ENCODE measurements at places on chromosomes 12 and 14.

DNA sequence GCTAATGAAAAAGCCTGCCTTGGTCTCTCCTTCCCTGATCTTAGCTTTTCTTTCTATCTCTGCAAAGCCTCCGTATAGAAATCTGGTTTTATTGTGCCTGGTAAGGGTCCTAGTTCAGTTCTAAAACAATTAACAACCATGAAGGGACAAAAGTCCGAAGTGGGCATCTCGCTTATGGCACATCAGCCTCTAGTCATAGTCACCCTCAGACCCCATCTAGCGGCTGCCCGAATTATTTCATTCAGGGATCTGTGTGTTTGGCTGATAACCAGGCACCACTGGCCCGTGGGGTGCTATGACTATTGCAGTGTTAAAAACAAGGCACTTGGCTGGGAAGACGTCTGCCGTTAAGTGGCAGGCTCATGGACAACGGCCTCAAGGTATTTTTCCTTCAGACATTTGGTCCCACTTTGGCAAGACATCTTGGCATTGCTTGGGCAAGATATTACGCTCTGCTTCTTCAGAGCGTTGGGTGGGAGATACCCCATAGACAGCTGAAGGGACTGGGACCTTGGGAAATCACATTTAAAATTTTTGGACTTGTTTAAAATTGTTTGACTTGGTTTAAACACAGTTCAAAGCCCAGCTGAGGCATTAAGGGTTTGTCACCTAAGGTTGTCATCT is 87.1 kb downstream of the SINHCAF start:
- DNase-seq = peak; percentile 73

- no peak for DNase-seq
Observed at GRCh38 chr12:114684870-114685273, 897 bp upstream of the TBX3 start.

DNA sequence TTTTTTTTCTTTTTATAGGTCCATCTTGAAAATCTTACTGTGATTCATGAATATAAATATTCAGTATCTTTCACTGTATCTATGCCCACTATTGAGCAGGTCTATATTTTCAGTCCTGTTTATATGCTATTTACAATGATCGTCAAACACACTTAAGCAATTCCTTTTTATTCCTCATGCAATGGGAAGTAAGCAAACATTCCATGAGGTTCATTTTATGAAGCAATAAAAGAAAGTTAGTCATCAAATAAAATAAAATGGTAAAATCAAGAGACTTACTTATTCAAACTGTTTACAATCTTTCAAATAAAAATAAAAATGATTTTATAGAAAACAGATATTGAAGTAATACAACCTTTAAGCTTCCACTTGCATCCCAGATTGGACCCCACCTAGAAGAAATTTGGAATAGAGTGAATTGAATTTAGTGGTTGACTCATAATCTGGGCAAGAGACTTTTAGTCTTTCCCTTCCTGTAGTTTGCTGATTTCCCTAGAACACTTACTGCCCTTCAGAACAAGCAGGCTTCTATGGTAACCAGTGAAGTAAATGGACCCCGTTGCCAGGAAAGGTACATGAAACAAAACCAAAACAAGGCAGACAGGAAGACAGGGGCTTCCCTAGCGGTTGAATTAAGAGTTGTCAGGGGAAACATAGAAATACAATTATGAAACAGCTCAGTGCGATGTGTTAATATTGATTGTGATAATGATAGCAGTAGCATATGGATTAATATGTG is 241.0 kb upstream of the ATP2B1 start:
- peak; percentile 60 for DNase-seq

GRCh38 chr12:11085419-11085818 is 6.7 kb downstream of the TAS2R43 start:
- peak; percentile 3 for DNase-seq

DNA sequence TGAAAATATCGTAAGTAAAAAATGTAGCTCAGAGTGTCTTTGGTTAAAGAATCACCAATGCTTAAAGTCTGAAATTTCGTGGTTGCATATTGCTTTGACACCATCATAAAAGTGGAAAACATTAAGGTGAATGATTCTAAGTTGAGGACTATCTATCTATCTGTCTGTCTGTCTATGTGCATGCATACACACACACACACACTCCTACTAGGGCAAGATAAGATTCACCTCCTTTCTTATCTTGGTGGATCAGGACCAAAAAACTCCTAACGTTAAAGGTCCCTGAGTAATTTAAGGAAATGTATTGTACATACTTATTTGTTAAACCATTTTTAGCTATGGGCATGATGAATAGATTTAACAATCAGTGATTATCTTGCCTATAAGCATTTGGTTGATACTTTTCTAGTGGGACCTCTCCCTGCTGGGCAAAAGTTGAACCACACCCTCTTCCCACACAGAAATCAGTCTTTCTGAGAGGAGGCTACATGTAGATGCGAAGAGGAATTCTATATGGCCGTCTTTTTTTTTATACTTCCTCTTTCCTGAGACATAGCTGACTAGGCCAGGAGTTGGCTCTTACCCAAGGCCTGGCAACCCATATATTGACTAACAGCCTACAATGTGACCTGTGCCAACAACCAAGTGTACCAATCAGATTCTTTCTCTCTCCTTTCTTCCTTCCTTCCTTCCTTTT is 19.3 kb upstream of the LLPH start:
- no peak for DNase-seq

GRCh38 chr12:53593707-53594106 is 32.5 kb downstream of the ATF7 start:
- no peak for DNase-seq

DNA sequence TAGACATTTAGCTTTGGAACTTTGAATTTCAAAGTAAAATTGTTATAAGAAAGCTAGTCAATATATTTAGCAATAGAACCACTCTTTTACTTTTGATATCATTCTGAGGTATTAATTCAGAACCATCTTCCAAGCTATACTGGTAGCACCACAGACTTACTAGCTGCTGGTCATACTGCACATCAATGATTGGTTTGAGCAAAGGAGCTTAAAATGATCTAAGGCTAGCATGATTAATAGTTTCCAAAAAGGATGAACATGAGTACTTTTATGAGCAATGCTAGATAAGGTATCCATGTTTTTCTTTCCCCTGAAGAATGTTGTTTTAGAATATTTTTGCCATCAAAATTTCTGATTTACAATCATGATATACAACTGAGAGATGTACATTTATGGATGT is 17.2 kb downstream of the CNIH1 start:
- no peak for DNase-seq

DNA sequence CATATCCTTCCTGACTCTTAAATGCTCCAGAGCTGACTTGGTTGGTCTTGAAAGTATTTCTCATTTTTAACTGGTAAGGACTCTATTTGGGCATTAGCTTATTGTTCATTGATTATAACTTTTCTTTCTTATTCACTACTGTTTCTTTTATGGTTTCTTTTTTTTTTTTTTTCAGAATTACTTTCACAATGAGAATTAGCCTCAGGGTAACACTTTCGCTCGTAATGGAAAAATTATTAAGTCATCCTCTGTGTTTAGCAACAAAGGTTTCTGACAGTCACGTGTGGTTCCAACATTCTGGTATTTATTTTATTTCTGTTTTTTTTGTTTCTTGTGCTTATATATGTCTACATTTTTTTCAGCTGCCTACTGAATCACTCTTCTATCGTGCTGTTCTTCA is 80.0 kb downstream of the METTL25 start:
- DNase-seq = no peak

GRCh38 chr14:71204231-71204630 is 297.0 kb downstream of the PCNX1 start:
- no peak for DNase-seq

DNA sequence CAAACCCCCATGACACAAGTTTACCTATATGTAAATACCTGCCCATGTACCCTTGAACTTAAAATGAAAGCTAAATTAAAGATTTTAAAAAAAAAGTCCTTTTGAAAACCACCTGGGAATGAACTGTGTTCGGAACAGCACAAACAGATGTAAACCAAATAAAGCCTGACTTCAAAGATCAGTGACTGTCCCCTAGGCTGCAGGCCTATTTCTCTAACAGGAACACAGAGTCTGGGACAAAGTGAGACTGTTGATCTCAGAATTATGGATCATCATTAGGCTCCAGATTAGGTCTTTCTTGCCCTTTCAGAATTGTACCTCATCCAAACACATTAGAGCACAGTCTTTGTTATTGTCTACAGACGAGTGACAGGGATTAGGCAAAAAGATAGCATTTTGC is 54.6 kb downstream of the PAH start:
- no peak for DNase-seq

- no peak for DNase-seq
Observed at GRCh38 chr14:53663709-53664108, 292.9 kb downstream of the BMP4 start.

DNA sequence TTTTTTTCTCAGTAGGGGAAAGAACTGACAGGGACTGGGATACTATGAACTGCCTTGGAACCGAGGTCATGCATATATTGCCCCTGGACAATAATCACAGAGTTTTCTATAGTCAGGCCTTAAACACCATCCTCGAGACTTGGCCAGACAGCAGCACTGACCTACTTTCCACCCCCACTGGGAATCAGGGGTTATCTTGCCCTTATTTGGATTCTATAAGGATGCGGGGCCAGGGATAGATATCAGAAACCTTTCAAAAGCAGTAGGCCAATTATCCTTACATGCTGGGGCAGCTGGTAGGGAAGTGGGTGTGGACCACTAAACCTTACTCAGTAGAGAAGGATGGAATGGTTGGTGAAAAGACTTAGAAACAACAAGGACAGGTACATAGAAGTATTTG is 2.0 kb downstream of the ZNF219 start:
- no peak for DNase-seq

DNA sequence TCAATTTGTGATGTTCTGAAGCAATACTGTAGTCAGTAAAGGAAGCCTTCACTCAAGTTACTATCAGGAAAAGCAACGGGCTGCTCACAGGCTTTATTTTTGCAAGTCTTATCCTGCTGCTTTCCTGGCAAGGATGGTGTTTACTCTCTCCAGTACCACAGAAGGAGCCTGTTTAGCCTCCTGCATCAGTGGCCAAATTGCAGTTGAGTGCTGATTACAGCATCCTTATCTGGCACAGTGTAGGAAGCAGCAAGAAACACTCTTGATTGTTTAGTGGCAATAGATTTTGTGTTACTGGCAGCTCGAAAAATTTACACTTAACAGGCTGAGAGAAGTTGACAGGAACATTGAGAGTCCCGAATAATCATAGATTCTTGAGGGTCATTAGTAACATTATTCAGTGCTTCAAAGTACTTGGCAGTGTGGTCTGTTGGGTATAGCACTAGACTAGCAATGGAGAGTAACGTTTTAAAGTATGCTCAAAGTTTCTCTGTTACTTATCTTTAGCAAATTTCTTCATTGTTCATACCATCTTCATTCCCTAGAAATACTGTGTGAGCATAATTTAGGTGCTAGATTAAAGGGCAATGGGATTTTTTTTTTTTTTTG is 11.7 kb downstream of the TULP3 start:
- DNase-seq = no peak

- peak; percentile 52 for DNase-seq
Observed at GRCh38 chr12:6605421-6606330, 1.5 kb downstream of the CHD4 start.

DNA sequence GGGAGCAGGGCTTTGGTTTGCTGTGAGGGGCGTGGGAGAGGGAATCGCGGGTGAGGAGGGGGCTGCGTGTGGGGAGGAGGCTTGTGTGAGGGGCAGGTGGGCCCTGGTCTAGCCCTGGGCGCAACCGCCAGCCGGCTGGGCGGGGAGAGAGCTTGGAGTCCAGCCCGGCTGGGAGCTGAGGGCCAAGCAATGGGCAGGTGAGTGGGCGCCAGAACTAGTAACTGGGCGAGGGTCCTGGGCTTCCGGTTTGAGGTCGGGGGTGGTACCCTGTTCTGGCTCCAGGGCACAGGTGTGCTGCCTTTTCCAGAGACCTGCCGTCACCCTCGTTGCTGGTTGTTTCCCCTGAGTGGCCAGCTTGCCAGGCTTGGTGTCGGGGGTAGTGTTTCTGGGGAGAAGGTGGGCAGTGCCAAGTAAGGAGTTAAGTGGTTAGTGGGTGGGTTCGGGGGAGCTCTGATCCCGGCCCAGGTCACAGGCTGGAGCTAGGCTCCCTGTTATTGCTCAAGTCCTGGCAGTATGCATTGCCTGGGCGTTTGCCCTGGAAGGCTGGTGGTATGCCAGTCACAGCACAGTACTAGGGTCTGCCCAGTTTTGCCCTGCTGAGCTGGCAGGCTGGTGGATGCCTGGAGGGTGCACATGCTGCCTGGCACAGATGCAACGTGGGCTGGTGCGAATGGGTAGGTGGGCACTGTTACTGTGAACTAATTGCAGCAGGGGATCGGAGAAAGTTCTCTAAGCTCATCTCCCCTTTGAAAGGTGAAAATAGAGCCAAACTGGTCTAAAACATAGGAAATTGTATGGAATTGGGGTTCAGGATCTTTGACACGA is 683 bp downstream of the CIPC start:
- DNase-seq = peak; percentile 20

- no peak for DNase-seq
Observed at GRCh38 chr14:31169877-31170276, 37.7 kb downstream of the HECTD1 start.

GRCh38 chr14:105165761-105166485 is 2.7 kb downstream of the JAG2 start:
- DNase-seq = no peak

DNA sequence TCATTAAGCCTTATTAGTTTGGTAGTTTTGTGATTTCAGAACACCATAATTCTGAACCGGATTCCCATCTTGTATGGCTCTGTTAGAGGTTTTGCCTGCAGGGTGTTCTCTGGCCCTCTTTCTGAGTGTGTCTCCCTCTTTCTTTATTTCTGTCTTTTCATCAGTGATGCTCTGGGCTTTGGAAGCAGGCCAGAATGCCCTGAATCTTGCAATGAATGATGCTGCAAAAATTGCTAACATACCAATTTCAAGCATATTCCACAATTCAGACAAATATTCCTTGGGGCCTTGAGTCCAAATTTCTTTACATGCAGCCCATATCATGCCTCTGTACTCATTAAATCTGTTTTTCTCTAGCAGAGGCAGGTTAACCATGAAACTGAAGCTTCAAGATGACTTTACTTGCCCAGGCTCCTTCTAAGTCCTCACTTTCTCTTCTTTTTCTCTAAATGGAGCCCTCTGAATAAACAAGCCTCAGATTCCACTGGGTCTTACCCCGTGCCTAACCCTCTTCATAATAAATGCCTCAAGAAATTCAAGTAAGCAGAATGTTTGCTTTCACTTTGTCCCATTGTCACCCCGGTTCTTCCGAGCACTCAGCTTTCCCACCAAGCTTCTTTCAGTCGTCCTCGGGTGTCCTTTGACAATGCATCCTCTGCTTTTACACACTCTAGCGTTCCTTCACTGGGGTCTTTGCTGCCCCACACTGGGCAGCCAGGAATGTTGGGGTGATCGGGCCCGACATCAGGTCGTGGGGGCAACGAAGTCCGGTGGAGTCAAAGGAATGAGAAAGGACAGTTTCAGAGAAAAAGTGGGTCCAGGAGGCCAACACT is 78.8 kb upstream of the SLC38A4 start:
- no peak for DNase-seq

DNA sequence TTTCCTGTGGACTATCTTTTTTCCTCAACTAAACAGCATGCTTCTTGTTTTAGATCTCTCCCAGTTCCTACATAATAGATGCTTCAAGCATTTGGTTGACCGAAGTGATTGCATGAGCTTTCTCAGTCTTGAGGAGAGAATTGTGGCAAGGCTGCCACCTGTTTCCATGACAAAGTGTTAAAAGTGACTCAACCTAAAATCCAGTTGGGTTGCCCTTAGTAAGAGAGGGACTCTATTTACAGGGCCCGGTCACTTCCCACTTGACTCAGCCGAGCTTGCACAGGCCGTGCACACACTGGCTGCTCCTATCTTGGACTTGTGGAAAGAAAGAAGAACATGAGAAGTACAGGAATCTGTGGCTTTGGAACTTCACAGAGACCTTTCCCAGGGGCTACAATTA is 2.1 kb upstream of the B4GALNT3 start:
- DNase-seq = no peak
